ENCODE measurements at places on chromosomes 3 and 15. TPM values are rescaled to one million over a fixed set of nuclear protein-coding genes. Genes with fewer than 3 reads are reported as not detected.

Gene CYP19A1
- total RNA-seq, result 0.09 TPM

- H3K4me1 ChIP-seq, result peaks cover 21% of the 10 kb centered on the region
- peak; percentile 73 for DNase-seq
- H3K27me3 ChIP-seq, result no peaks in the 10 kb centered on the region
Observed at GRCh38 chr3:129829640-129830039, 63.9 kb downstream of the TMCC1 start.

Gene LIPH
- total RNA-seq, result not detected

DNA sequence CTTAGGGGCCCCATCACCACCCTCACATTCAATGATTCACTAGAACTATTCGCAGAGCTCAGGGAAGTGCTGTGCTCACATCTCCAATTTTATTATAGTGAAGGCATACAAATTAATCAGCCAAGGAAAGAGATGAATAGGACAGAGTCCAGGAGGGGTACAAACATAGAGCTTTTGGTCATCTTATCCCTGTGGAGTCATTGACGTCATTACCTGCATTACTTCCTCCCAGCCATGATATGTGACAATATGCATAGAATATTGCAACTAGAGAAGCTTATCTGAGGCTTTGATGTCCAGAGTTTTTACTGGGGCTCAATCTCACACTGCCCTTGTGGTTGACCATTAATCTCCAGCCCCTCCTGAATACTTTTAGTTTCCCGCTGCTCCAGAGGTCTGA, 1.5 kb downstream of the IQCH start:
- peak overlapping the region; percentile 44 for H3K27ac ChIP-seq
- H3K27me3 ChIP-seq, result peaks cover 15% of the 10 kb centered on the region
- peaks cover 26% of the 10 kb centered on the region for H3K4me1 ChIP-seq
- DNase-seq, result no peak
- peak overlapping the region; percentile 71 for H3K4me3 ChIP-seq

Gene CP
- not detected for total RNA-seq

DNA sequence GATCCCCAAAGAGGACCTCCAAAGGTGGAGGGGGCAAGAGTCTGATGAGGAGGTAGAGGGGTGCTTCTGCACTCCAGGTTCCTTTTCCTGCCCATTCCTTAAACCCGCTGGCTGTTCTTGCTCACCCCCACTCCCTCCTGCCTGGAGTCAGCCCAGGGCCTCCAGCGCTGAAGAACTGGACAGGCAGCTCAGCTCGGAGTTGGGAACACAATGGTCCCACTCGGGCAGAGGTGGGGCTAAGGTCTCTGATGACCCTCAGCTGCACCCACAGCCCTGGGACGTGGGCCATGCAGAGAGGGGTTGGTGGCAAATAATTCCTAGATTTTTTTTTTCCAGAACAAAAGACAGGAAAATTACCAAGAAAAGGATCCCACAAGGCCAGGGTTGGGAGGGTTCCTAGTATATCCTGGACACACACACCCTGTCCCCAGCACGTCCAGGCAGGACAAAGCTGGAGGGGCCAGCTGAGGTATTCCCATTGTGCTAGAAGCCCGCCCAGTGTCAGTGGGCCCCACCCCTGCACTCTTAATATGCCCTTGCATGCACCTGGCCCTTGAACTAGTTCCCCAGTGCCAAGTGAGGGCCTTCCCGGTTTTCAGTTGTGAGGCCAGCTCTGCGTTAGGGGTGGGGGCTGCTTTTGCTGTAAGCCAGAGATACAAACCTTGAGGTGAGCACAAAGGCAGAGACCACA, 22.1 kb upstream of the IP6K2 start:
- H3K27ac ChIP-seq, result no peak overlapping the region
- DNase-seq, result no peak
- no peak overlapping the region for H3K4me3 ChIP-seq

GRCh38 chr3:53595660-53596059, 101.2 kb downstream of the CACNA1D start:
- no peak overlapping the region for H3K27ac ChIP-seq
- peaks cover 3% of the 10 kb centered on the region for H3K27me3 ChIP-seq
- no peak for DNase-seq
- H3K4me1 ChIP-seq, result peaks cover 2% of the 10 kb centered on the region
- H3K36me3 ChIP-seq, result no peaks in the 10 kb centered on the region
- no peak overlapping the region for H3K4me3 ChIP-seq

DNA sequence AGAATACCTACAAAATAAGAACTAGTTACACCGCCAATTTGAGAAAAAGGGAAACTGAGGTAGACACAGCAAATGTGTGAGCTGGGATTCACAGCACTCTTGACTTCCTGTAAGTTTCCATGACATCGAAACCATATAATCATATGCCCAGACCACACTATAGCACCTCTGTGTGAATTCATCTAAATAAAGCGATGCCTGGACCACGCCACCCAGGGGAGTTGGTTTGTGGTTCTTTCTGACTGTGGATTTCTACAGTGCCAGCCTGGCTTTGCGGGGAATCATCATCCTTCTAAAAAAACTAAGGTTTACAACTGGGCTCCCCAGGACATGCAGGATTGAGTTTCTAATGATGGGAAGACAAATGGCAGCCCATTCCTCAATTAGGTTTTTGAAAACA, 23.5 kb upstream of the CA12 start:
- no peaks in the 10 kb centered on the region for H3K27me3 ChIP-seq
- peaks cover 20% of the 10 kb centered on the region for H3K4me1 ChIP-seq
- no peaks in the 10 kb centered on the region for H3K36me3 ChIP-seq
- no peak for DNase-seq

- no peak overlapping the region for H3K27ac ChIP-seq
- H3K4me1 ChIP-seq, result peaks cover 2% of the 10 kb centered on the region
- H3K27me3 ChIP-seq, result no peaks in the 10 kb centered on the region
Observed at GRCh38 chr15:60416484-60416883, 18.7 kb upstream of the ANXA2 start.

DNA sequence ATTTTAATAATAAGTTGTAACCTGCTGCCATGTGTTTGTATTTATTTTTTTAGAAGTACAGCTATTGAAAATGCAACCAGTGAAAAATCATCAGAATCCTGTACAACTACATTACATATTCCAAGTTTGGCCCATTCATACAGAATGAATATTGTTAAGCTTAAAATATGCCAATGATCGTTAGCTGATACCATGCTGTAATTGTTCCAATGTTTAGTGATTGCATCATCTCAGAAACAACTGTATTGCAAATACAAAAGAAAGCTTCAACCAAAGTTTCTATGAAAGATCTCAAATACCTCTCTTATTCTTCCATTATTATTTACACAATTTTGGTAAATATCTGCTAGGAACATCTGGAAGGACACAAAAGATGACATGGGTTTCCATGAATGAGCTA, 51.6 kb upstream of the ALCAM start:
- peaks cover 2% of the 10 kb centered on the region for H3K27me3 ChIP-seq
- no peak overlapping the region for H3K27ac ChIP-seq
- H3K4me3 ChIP-seq, result no peak overlapping the region
- no peaks in the 10 kb centered on the region for H3K36me3 ChIP-seq

DNA sequence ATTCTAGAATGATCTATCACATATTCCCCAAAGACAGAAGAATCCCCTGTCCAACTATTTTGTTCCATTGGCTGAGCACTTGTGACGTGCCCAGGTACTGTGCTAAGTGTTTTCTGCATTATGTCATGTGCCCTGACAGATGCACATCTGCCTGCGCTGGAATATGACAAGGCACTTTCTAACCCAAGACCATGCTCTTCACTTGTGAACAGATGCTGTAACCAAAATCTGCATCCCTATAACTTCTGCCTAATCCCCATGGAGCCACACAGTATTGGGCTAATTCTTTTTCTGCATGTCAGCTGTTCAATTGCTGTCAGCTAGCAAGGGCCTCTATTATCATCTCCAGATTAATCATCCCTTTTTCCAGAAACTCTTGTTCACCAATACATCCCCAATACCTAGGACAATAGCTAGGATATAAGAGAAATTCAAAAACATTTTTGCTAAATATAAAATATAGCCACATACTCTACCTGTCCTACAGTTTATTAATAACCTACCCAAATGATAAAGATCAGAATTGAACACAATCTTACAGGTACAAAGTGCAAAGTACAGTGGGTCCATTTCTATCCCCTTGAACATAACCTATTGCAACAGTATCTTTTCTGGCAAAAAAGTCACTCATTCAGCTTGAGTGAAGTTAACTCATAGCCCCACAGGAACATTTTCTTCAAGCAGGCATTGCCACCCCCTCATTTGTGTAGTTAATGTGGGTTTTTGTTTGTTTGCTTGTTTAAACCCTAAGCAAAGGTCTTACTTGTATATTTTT, 109.4 kb upstream of the LRRN1 start:
- no peak overlapping the region for H3K4me3 ChIP-seq
- DNase-seq, result no peak
- no peak overlapping the region for H3K27ac ChIP-seq
- H3K36me3 ChIP-seq, result no peaks in the 10 kb centered on the region
- H3K4me1 ChIP-seq, result no peaks in the 10 kb centered on the region

DNA sequence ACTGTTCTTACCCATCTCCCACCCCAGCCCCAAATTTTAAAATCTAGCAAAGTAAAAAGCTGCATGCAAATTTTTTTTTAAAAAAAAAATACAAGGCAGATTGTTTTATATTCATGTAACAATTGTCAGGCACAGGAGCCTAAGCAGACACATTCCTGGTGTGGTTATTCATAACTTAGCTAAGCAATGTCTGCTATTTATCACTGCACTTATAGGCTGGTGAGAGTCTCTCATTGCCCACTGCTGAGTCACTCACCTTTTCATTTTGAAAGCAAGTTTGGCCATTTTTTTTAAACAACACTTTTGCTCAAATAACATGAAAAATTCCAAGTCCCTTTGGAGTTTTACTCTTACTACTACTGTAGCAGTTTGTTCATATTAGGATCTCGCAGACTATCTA, 413.9 kb downstream of the RBMS3 start:
- no peak overlapping the region for H3K4me3 ChIP-seq
- no peaks in the 10 kb centered on the region for H3K4me1 ChIP-seq
- DNase-seq, result no peak
- H3K27me3 ChIP-seq, result peaks cover 18% of the 10 kb centered on the region
- no peaks in the 10 kb centered on the region for H3K36me3 ChIP-seq

GRCh38 chr3:182384221-182384620, 409.1 kb upstream of the ATP11B start:
- H3K36me3 ChIP-seq, result no peaks in the 10 kb centered on the region
- H3K27me3 ChIP-seq, result no peaks in the 10 kb centered on the region
- H3K4me3 ChIP-seq, result no peak overlapping the region
- no peak for DNase-seq
- H3K27ac ChIP-seq, result no peak overlapping the region

Gene WDR76
- 80.4 TPM for total RNA-seq

Gene PLSCR2
- total RNA-seq, result not detected

GRCh38 chr3:62837145-62837787, 38.0 kb downstream of the CADPS start:
- no peaks in the 10 kb centered on the region for H3K27me3 ChIP-seq
- no peaks in the 10 kb centered on the region for H3K36me3 ChIP-seq
- no peaks in the 10 kb centered on the region for H3K4me1 ChIP-seq
- no peak overlapping the region for H3K27ac ChIP-seq
- no peak overlapping the region for H3K4me3 ChIP-seq

GRCh38 chr15:50552238-50552637, 5.8 kb upstream of the USP50 start:
- H3K36me3 ChIP-seq, result peaks cover 13% of the 10 kb centered on the region
- no peak overlapping the region for H3K4me3 ChIP-seq
- no peak overlapping the region for H3K27ac ChIP-seq
- no peaks in the 10 kb centered on the region for H3K27me3 ChIP-seq
- DNase-seq, result no peak
- peaks cover 9% of the 10 kb centered on the region for H3K4me1 ChIP-seq

- peak; percentile 81 for DNase-seq
- peaks cover 44% of the 10 kb centered on the region for H3K4me1 ChIP-seq
- H3K27ac ChIP-seq, result peak overlapping the region; percentile 98
Observed at GRCh38 chr3:49339581-49339940, 292 bp downstream of the USP4 start.

GRCh38 chr3:169541528-169541927, 122.0 kb downstream of the MECOM start:
- H3K36me3 ChIP-seq, result no peaks in the 10 kb centered on the region
- no peak overlapping the region for H3K27ac ChIP-seq
- no peak overlapping the region for H3K4me3 ChIP-seq
- no peaks in the 10 kb centered on the region for H3K27me3 ChIP-seq
- no peaks in the 10 kb centered on the region for H3K4me1 ChIP-seq
- DNase-seq, result no peak

- no peaks in the 10 kb centered on the region for H3K36me3 ChIP-seq
- H3K27me3 ChIP-seq, result peaks cover 83% of the 10 kb centered on the region
- H3K4me1 ChIP-seq, result peaks cover 5% of the 10 kb centered on the region
- peak; percentile 88 for DNase-seq
Observed at GRCh38 chr15:89361451-89362202, 27.0 kb upstream of the POLG start.

- no peak overlapping the region for H3K27ac ChIP-seq
- peak; percentile 75 for DNase-seq
- peaks cover 46% of the 10 kb centered on the region for H3K27me3 ChIP-seq
- peaks cover 6% of the 10 kb centered on the region for H3K4me1 ChIP-seq
- H3K36me3 ChIP-seq, result no peaks in the 10 kb centered on the region
- H3K4me3 ChIP-seq, result peak overlapping the region; percentile 60
Observed at GRCh38 chr15:65981837-65982626, 112.7 kb downstream of the RAB11A start.

- peak overlapping the region; percentile 90 for H3K4me3 ChIP-seq
- H3K36me3 ChIP-seq, result peaks cover 26% of the 10 kb centered on the region
- DNase-seq, result peak; percentile 91
- H3K27ac ChIP-seq, result peak overlapping the region; percentile 96
Observed at GRCh38 chr3:30607032-30607833, 832 bp downstream of the TGFBR2 start.

Gene MYO5C
- total RNA-seq, result 0.24 TPM

DNA sequence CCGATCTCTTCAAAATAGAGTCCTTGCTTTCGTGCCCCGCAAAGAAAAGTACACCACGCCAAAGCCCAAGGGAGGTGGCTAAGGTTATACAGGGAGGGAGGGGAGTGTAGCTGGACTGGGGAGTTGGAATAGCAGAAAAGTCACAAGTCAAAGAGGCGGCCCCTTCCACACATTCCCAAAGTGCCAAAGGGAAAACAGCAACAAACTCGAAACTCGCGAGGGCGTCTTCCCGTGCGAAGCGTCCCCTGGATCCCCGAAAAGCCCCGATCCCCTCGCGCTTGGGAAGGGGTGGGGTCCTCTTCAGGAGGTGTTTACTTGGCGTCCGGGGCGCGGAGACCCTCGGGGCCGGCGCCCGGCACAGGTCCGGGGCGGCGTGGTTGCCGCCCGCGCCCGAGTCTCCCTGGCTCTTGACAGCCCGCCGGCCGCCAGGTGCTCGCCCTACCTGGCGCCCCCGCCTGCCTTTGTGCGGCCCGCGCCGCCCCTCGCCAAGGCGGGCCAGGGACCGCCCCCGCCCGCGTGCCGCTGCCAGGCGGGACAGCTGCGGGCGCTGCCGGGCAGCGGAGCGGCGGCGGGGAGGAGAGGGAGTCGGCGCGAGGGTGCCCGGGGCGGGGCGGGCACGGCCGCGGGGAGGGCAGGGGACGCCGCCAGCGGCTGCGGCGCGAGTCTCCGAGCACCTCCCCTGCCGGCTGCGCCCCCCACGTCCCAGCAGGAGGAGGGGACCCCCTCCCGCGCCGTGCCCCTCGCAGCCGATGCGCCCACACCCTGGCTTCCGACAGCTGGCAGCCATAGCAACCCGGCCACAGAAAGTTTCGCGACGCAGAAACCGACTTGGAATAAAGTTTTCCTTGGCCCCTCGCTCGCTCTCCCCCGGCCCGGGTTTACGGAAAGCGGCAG, 966 bp downstream of the MYO1E start:
- H3K36me3 ChIP-seq, result peaks cover 6% of the 10 kb centered on the region
- peak overlapping the region; percentile 98 for H3K4me3 ChIP-seq
- peaks cover 39% of the 10 kb centered on the region for H3K4me1 ChIP-seq
- peak overlapping the region; percentile 85 for H3K27ac ChIP-seq
- H3K27me3 ChIP-seq, result peaks cover 36% of the 10 kb centered on the region
- DNase-seq, result peak; percentile 81
